Right atrium auricular region (tissue), 2 donors: ENCODE measurements at places on chromosomes 4 and X. TPM values are rescaled to one million over a fixed set of nuclear protein-coding genes. Genes with fewer than 3 reads are reported as not detected.

DNA sequence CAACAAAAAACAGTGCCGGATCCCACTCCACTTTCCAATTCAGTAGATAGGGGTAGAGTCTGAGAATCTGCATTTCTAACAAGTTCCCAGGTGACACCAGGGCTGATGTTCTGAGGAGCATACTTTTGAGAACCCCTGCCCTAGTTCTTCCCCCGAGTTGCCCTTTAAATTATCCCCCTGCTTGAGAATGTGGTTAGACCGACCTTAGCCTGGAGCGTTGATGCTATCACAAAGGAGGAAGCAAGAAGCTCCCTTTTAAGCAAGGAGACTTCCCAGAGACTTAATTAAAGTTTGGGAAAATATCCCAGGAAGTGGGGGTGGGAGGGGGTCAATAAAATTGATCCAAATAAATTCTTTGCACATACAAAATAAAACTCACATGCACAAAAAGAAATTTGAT is 485.9 kb downstream of the SMARCA1 start:
- no peaks in the 10 kb centered on the region for H3K36me3 ChIP-seq
- no peaks in the 10 kb centered on the region for H3K27me3 ChIP-seq
- H3K27ac ChIP-seq: no peak overlapping the region
- H3K4me3 ChIP-seq: no peak overlapping the region

- peak; percentile 67 for DNase-seq
- H3K27ac ChIP-seq: peak overlapping the region; percentile 47
- H3K4me1 ChIP-seq: no peaks in the 10 kb centered on the region
- H3K4me3 ChIP-seq: peak overlapping the region; percentile 26
- no peaks in the 10 kb centered on the region for H3K27me3 ChIP-seq
- no peaks in the 10 kb centered on the region for H3K36me3 ChIP-seq
Observed at GRCh38 chr4:186844059-186844681, 120.5 kb upstream of the FAT1 start.

DNA sequence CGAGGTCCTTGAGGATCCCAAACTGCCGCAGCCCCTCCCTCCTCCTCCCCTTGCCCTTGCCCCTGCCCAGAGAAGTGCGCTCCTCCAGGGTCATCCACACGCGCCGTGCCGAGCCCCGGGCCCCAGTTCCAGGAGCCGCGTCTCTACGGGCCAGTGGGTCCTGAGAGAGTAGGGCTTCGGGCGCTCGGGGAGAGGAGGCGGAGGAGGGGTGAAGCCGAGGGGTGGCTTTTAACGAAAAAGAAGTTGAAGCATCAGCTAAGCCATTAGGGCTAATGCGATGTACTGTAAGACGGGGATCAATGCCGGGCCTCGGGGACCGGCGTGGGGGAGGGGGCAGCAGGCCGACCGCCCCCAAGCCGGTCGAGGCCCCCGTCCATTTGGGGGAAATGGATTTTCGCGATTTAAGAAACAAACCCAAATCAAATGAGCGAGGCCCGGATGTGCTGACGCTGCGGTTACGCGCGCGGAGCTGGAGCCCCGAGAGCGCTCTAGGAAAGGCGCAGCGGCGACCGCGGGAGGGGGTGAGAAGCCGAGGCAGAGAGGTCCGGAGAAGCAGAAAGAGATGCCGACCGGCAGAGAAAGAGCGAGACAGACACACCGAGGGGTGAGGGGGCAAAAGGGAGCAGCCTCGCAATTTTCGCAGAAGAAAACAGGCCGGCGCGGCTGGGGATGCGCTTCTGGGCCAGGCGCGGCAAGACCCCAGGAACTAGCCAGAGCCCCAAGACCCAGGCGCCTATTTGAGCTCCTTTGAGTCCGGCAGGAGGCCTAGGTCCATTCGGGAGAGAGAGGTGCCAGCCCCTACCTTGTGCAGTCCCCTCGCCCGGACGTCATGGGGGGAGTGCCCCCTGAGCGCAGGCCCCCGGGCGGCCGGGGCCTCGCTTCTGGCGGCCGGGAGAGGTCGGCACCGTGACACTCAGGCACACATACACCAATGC is 13.6 kb downstream of the HMX1 start:
- H3K27me3 ChIP-seq: peaks cover 16% of the 10 kb centered on the region
- no peak for DNase-seq
- peak overlapping the region; percentile 33 for H3K4me3 ChIP-seq
- no peaks in the 10 kb centered on the region for H3K36me3 ChIP-seq
- H3K4me1 ChIP-seq: no peaks in the 10 kb centered on the region

DNA sequence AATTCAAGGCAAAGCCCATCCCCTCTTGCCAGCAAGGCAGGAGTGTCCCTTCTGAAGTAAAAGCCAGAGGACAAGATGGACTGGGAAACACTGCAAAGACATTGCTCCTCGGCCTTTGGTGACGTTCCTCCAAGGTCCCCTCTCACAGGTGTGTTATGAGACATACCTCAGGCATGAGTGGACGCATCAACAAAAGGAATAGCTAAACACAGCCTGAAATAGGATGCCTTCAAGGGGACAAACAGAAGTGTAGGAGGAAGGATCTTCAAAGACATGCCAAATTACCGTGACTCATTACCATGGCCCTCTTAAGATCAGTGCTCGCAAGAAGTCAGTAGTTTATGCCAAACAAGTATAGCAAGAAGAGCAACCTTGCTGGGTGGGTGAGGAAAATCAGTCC is 6.0 kb upstream of the IDS start:
- no peaks in the 10 kb centered on the region for H3K27me3 ChIP-seq
- H3K36me3 ChIP-seq: no peaks in the 10 kb centered on the region
- H3K4me3 ChIP-seq: no peak overlapping the region
- DNase-seq: no peak
- H3K27ac ChIP-seq: no peak overlapping the region
- H3K4me1 ChIP-seq: no peaks in the 10 kb centered on the region

DNA sequence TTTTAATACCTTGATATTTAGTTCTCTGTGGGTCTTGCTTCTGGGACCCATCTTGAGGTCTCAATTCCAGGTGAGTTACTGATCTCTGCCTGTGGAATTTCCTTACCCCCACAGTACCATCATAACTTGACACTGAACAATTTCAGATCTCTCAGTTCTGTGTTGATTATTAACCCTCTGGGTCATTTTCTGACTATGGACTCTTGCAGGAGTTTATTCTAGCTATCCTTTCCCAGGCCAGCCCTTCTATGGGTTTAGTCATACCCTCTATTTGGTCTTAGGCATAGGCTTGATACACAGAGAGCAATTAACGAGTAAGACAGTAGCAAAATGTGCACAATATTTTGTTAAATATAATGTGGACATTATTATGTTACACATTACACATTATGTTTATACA is 3.7 kb upstream of the SPARCL1 start:
- H3K27ac ChIP-seq: peak overlapping the region; percentile 87
- H3K27me3 ChIP-seq: no peaks in the 10 kb centered on the region
- no peak for DNase-seq
- H3K4me3 ChIP-seq: no peak overlapping the region

GRCh38 chr4:144645631-144646522 is at the start of gene HHIP:
Gene HHIP, plus strand, starts transcription at chr4:144646156. Its CDS starts 520 bp downstream, at chr4:144646676.
- H3K4me3 ChIP-seq: peak within 1 kb of the TSS; percentile 40
- H3K27ac ChIP-seq: no peak within 1 kb of the TSS
- no peak for DNase-seq
- peaks cover 22% of the 10 kb centered on the region for H3K4me1 ChIP-seq
- peaks cover 22% of the 10 kb centered on the region for H3K27me3 ChIP-seq

DNA sequence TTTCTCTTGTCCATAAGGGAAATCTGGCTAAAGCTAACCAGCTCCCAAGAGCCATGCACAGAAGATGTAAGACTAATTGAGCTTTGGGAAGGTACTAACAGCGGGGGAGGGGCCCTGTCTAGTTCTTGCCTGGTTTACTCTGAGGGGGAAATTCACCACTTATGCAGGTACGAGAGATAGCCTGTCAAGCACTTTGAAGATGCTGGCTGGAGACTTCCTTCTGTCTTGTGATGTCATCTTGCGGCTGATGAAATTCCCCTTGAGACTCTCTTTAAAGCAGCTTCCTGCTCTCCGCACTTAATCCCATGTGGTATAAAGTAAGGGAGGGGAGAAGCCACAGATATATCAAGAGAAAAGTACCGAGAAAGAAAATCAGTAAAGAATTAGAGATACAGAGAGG is 345.3 kb downstream of the MAPK10 start:
- H3K4me1 ChIP-seq: no peaks in the 10 kb centered on the region
- H3K36me3 ChIP-seq: no peaks in the 10 kb centered on the region
- no peak overlapping the region for H3K4me3 ChIP-seq
- H3K27ac ChIP-seq: no peak overlapping the region

DNA sequence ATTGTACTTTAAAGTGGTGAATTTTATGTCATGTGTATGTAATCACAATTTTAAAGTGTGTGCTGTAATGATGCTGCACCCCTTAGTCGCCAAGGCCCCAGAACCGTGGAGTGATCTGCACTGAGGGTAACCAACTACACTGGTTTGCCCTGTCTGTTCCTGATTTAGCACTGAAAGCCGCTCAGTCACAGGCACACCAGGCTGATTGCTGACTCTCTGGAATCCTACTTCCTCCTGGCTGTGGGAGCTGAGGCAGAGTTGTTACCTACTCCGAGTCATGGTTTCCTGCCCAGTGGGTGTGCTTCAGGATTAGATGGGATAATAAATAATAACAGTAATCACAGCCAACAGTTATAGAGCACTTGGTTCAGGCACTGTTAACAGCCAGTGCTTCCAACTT is 645.4 kb downstream of the BCOR start:
- no peaks in the 10 kb centered on the region for H3K36me3 ChIP-seq
- H3K4me3 ChIP-seq: no peak overlapping the region
- no peak overlapping the region for H3K27ac ChIP-seq
- no peaks in the 10 kb centered on the region for H3K4me1 ChIP-seq
- H3K27me3 ChIP-seq: no peaks in the 10 kb centered on the region
- DNase-seq: no peak

- no peaks in the 10 kb centered on the region for H3K27me3 ChIP-seq
- no peak for DNase-seq
- H3K4me1 ChIP-seq: peaks cover 20% of the 10 kb centered on the region
Observed at GRCh38 chr4:121072224-121073003, at the start of gene NDNF. Gene NDNF, minus strand, starts transcription at chr4:121072535. Its CDS starts 26,698 bp downstream, at chr4:121045837.

GRCh38 chrX:47030339-47030738 is 47.9 kb upstream of the RGN start:
- no peaks in the 10 kb centered on the region for H3K36me3 ChIP-seq
- no peak for DNase-seq
- no peak overlapping the region for H3K27ac ChIP-seq
- no peak overlapping the region for H3K4me3 ChIP-seq

DNA sequence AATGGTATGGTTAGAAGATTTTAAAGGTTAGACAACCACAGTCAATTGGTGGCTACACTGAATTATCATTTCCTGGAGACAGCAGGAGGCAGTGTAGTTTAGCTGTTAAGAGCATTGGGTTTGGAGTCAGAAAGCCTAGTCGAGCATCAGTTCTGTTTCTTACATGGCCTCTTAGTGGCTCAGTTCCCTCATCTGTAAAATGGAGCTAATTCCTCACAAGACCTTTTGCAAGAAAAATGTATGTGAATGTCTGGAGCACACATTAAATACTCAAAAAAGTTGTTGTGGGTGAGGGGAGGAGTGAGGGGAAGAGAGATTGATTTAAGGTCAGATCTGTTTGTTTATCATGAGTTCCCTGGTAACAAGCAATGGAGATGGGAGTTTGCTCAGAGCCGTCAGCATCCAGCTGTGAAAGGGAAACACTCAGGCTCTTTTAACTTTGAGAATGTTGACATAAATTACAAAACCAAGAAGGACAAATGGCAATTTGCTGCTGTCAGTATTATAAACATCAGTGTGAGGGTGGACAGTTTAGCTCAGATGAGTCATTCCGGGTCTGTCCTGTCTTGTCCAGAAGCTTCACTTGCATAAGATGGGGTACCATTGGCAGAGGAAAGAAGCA is 98.2 kb upstream of the PGRMC2 start:
- no peak overlapping the region for H3K4me3 ChIP-seq
- H3K27ac ChIP-seq: peak overlapping the region; percentile 94
- no peaks in the 10 kb centered on the region for H3K36me3 ChIP-seq

DNA sequence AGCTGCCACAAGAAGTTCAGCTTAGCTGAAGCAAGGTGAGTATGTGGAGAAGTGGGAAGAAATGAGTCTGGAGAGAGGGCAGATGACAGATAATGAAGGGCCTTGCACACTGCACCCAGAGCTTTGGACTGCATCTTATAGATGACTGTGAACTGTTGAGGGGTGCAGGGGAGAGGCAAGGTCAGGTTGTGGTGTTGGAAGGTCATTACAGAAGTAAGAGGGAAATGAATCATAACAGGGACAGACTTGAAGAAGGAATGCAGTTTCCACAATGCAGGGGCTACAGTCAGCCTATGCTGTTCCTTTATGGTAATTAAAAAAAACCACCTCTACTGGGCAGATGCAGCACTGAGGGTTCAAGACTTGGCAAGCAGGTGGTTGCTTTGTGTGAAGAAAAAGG is 4.8 kb upstream of the IGFBP7 start:
- no peak for DNase-seq
- no peak overlapping the region for H3K4me3 ChIP-seq
- H3K4me1 ChIP-seq: no peaks in the 10 kb centered on the region
- no peaks in the 10 kb centered on the region for H3K27me3 ChIP-seq
- no peak overlapping the region for H3K27ac ChIP-seq

DNA sequence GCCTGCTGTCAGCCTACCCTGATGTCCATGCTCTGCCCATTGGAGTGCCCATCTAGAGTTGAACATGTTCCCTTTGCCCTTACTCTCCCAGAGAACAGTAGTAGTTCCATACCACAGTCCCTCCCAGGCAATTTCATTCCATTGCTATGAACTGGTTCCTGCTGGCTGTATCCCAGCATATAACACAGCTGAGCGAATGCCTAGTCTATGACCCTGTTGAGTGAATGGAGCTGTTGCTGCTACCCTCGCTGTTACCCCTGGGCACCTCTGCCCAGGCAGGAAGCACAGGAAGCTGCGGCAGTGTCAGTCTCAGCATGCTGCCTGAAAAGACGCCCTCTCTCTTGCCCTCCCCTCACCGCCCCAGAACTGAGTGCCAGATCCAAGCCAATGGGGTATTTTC is 73.3 kb downstream of the SOX3 start:
- no peaks in the 10 kb centered on the region for H3K36me3 ChIP-seq
- no peaks in the 10 kb centered on the region for H3K4me1 ChIP-seq
- H3K4me3 ChIP-seq: no peak overlapping the region
- DNase-seq: no peak

The CYBB gene
- 4.4 TPM for total RNA-seq

The GIMD1 gene
- not detected for total RNA-seq

The CLCN4 gene
- total RNA-seq: 15.6 TPM

The FMR1NB gene
- not detected for total RNA-seq
